NB4 (cell line): ENCODE measurements at places on chromosomes 3 and 15.
A peak's percentile ranks its signal among the peaks of the same experiment; 100 is the strongest.

- DNase-seq = no peak
Observed at GRCh38 chr15:52068004-52068615, 44.5 kb downstream of the BCL2L10 start.

GRCh38 chr15:47184908-47185801, 532.1 kb upstream of the SEMA6D start:
- DNase-seq = no peak

GRCh38 chr3:171284308-171285075, 175.7 kb downstream of the TNIK start:
- DNase-seq = no peak

- DNase-seq = peak; percentile 29
Observed at GRCh38 chr15:73052653-73053397, 562 bp downstream of the NEO1 start.

DNA sequence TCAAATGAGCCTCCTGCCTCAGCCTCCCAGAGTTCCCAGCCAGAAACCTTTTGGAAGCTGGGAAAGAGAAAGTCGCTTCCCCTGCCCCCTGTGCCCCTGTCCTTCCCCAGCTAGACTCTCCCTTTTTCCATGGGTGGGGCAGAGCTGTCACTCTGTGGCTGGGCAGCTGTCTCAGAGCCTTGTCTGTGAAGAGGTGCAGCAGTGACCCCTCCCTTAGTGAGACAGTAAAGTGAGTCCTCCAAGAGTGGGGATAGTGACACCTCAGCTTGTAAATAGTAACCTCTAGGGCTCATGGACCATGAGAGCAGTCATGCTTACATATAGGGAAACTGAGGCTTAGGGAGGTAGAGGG, 76.3 kb downstream of the SMAD6 start:
- no peak for DNase-seq

DNA sequence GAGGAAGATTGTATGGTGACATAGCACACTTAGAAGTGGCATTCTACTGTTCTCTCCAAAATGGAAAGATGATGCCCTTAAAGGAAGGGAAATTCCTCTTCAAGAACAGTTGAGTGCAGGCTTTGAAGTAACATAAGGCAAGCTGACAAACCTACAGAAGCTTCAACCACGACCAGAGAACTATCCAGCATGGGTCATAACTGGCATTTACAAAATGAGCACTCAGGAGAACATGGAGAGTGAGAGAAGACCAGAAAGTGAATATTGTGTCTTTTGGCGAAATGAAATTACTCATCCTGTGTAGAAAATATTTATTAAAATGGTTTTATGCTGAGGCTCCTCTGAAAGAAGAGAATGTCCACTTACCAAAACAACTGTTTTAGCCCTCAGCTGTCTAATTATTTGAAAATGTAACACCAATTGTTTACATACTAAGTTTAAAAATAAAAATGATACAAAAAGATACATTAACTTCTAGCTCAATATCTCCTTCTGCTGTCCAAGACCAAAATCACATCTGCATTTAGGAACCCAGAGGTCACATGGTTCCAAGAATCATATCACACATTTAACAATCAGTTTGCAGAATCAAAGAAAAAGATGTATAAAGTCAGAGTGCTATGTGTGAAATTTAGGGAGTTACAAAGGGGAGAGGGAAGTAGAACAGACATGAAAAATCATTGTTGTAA, 216.9 kb downstream of the ATP8B4 start:
- no peak for DNase-seq

- no peak for DNase-seq
Observed at GRCh38 chr3:128489674-128489926, 3.4 kb downstream of the GATA2 start.

DNA sequence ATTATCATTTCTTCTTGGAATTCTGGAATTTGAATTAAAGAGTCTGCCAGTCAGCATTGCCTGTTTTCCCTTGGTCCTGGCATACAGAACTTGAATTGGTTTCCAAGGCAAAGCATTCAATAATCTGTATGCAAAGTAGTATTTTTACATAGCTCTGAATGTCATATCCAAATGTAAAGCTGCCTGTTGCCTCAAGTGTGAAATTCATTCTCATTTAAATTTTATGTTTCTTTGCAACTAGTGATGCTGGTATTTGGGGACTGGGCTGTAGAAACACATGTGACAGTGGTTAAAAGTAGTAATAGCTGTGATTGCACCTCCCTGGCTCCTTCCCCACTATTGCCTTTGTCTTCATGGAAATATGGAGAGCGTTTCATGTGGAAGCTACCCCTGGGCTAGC, 743.9 kb upstream of the GOLIM4 start:
- DNase-seq = no peak

DNA sequence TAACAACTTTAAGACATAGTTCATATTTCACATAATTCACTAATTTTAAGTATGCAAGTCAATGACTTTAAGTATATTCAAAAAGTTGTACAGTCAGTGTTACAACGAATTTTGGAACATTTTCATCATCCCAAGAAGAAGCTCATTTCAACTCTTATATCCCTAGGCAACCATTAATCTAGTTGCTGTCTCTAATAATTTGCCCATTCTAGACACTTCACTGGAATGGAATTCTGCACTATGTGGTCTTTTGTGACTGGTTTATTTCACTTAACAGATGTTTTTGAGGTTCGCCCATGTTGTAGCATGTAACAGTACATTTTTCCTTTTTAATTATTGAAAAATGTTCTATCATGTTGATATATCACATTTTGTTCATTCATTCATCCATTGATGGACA, 104.2 kb upstream of the SPRED1 start:
- DNase-seq = no peak

DNA sequence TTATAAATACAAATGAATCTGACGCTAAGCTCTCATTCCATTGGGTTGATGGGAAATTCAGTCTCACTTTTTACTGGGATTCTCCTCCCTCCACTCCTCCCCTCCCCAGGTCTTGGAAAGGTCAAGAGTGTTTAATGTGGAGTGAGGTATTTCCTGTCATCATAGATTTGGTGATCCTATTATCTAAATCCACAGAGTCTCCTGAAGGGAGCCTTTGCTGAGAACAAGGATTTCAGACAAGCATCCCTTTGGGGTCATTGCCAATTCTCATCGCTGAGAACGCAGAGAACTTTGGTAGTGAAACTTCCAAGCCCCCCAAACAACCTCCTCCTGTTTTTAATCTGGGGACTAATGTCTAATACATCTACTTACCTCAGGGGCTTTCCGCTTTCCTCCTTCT, 297.9 kb downstream of the OTOL1 start:
- no peak for DNase-seq

GRCh38 chr15:83940136-83940535, 286.2 kb downstream of the ADAMTSL3 start:
- DNase-seq = no peak

GRCh38 chr3:73586628-73587027, 38.1 kb downstream of the PDZRN3 start:
- no peak for DNase-seq

GRCh38 chr3:154486949-154487348, 57.0 kb upstream of the GPR149 start:
- no peak for DNase-seq

DNA sequence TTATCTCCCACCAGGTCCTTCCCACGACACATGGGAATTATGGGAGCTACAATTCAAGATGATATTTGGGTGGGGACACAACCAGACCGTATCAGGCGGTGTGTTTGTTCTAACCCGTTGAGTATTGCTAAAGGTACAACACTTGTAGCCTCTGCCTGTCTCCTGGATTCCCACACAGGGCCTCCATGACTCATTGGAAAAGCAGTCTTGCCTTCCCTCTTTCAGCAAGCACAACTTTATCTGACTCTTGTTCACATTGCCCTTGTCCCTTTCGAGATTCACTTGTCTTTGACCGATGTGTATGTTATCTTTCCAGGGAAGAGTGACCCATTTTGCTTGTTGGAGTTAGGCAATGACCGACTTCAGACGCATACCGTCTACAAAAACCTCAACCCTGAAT, 152.3 kb downstream of the MCTP2 start:
- no peak for DNase-seq
